Cortex of kidney (tissue), 1 donor: ENCODE measurements at places on chromosomes 13 and 19.

GRCh38 chr19:42271045-42271419 is 2.0 kb downstream of the CIC start:
- DNase-seq, result no peak

DNA sequence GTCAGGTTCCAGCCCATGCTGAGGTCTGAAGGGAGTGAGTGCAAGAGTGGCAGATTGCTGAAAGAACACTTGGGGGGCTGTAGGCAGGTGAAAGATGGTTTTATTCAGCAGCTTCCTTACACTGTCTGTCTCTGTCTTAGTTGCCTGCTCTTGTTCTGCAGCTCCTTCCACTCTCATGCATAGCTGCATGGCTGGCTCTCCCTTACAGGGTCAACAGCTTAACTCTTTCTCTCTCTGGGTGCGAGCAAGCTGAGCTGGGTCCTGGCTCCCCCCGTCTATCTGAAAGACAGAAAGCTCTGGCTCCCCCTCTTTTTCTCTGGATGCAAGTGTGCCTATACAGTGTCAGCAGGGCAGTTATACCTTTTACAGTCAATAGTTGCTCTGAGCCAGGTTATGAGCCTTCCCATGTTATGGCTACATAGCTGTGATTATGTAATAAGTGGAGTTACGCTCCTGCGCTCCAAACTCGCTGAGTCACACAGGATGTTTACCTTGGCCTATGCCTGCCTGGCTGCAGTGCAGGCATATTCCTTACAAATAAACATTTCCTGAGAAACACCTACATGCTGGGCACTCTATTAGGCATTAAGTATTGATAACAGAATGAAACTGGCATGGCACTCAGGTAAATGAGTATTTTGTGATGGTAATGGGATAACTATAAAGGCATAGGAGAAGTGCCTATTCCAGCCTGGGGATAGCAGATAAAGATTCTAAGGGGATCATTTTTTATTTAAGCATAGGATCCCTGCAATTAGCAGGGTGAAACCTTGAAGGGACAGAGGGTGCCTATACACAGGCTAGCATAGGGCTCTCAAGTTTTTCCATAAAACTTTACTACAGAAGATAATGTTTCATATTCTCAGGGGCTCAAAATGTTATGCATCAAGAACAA is 826.9 kb upstream of the PCDH9 start:
- DNase-seq, result no peak

DNA sequence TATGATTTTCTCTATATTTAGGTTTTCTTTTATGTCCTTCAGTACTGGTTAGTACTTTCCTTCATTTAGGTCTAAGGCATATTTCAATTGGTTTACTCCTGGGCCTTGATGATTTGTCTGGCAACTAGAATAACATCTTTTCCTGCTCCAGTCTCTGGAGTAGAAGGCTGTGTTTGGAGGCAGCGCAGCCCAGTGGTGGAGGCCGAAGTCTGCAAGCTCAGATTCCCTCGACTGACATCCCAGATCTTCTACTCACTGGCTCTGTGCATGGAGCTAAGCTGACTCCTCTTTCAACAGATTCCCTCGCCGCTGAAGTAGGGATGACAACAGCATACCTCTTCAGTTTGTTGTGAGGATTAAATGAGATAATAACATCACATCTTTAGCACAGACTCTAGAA is 141.0 kb downstream of the RAP2A start:
- DNase-seq, result no peak

- no peak for DNase-seq
These were observed 666 bp downstream of the POMP start for GRCh38 chr13:28659621-28659970.

DNA sequence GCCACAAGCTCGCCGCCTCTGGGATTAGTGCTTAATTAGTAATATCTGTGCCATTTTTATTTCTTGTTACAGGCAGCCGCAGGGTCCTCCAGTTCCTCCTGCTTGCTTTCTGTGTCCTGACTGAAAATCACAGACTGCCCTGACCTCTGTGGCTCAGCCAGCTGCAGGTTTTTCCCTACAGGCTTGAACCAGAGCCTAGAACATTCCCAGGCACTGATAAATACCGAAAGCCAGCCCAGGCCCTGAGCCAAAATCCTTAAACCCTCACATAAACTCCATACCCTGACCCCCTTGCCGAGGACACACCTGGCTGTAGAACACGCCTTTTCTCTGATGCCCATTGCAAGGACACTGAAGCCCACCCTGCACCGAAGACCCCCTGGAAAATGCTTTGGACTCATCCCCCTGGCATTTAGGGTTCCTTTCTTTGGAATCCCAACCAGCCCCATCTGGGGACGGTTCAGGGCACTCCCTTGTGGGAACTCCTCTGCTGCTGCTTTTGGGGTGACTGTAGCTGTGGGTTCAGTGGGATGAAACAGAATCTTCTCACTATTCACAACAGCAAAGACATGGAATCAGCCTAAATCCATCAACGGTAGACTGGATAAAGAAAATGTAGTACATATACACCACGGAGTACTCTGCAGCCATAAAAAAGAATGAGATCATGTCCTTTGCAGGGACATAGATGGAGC is 15.5 kb downstream of the DPP9 start:
- DNase-seq, result no peak

- no peak for DNase-seq
These were observed 88.2 kb downstream of the STK24 start for GRCh38 chr13:98488736-98489135.

DNA sequence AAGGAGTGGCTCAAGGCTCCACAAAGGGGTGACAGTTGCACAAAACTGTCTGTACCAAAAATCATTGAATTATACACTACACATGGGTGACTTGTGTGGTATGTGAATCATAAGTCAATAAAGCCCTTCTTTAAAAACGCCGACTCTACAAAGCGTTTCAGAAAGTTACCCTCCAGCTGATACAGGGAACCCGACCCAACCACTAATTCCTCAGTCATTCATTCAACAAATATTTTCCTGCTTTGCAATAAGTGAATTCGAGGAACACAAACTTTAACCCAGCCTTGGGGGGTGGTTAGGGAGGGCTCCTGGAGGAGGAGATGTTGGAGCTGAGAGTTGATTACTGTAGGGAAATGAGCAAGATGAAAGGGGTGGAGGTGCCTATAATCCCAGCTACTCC is 32.0 kb downstream of the LTBP4 start:
- DNase-seq, result no peak

- DNase-seq, result no peak
These were observed 10.6 kb downstream of the REXO1 start for GRCh38 chr19:1837625-1838105.

- DNase-seq, result no peak
These were observed 772.9 kb upstream of the SLITRK6 start for GRCh38 chr13:86572115-86572514.

DNA sequence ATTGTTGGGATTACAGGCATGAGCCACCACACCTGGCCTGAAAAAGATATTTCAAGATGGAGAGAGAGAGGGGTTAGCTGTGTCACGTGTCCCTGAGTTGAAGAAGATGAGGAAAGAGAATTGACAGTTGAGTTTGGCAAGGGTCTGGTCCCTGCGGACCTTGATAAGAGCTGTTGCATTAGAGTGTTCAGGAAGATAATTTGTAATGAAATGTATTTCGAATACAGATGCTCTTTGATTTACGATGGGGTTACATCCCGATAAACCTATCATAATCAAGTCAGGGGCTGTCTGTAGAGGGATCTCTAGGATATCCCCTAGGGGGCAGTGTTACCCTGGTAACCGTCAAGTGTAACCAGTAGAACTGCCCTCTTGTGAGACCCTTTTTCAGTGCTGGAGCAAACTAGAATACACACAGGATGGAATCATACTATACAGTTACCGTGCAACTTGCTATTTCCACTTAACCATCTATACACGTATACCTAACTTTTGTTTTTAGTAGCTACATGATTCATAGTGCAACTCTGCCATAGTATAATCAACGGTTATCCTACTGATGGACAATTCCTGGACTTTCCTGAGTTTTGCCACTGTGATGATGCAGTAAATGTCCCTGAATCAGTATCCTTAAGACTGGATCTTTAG is 1.5 kb upstream of the ELOF1 start:
- DNase-seq, result no peak

DNA sequence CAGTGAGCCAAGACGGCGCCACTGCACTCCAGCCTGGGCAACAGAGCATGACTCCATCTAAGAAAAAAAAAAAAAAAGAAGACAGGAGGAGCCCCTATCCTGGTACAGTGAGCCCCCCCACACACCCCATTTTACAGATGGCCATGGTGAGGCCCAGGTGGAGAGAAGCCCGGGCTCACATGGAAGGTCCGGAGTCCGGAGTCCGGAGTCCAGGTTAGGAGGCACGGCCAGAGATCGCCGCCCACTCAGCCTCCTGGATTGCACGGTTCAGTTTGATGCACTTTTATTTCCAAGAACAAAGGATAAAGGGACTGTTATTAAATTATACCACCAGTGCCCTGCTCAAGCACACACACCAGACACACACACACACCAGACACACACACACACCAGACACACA is 11.3 kb upstream of the BTBD2 start:
- DNase-seq, result no peak

DNA sequence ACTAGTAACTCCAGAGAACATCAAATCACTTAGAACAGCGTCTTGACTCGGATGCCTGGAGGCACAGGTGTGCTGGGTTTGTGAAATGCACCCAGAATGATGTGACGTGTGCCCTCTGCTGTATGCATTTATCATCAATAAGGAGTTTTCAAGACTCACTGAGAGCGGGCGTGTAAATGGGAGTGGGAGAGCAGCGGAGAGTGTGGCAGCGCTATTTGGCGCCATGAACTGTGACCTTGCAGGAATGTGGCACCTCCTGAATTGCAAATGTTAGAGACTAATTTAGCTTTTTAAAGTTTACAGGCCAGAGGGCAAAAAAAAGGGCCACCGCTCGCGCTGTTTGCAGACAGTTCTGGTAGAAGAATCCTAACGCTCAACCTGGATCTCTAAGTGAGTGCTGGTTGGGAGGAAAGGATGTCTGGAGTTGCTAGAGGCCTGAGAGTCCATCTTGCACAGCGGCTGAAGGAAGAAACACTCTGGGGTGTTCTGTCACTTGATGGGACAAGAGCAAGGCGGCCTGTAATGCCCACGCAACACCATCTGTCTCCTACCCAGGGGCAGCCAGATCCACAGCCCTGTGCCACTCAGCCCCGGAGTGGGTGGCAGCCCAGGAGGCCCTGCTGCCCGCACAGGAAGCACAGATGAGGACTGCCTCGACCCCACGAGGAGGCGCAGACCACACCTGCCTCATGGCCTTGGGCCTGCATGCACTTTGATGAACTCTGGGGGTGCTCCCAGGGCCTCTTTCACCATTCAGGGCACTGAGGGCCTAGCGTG is 19.7 kb downstream of the RANBP3 start:
- no peak for DNase-seq

- no peak for DNase-seq
These were observed 86.5 kb downstream of the PCDH9 start for GRCh38 chr13:67143544-67144115.

DNA sequence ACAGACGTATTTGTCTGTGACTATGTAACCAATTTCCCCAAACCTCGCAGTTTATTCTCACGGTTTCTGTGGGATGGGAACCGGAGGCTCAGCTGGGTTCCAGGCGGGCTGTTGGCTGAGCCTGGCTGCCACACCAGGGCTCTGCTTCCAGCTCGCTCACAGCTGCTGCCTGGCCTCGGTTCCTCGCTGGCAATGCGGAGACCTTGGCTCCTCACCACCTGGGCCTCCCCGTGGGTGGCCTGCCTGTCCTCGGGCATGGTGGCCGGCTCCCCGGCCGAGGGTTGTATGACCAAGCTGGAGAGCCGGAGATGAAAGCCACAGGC is 218.9 kb upstream of the MAB21L1 start:
- no peak for DNase-seq

DNA sequence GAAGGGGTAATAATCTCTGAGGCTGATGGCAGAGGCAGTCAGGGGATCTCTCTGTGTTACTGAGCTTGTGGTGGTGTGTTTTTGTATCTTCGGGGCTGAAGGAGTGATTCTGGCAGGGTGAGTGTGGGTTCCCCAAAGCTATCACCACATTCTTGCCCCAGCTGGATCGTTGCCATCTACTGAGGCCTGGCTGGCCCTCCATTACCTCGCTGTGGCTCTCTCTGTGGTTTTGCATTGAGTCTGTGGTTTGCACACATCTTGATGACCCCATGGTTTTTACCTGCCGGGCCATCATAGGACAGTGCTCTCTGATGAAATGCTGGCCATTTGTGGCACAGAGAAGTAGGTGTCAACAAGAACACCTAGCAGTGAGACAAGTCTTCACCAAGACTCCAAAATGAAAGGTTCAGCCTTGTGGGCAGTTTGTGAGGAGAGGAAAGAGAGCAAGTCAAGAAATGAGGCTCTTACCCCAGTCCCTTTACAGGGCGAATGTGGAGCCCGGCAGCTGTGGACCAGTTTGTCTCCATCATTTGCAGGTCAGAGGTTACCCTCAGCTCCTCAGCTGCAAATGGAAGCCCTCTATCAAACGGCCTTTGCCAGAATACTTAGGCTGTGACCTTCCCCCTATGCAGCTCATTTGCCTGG is 69.0 kb upstream of the NPAS1 start:
- DNase-seq, result no peak

DNA sequence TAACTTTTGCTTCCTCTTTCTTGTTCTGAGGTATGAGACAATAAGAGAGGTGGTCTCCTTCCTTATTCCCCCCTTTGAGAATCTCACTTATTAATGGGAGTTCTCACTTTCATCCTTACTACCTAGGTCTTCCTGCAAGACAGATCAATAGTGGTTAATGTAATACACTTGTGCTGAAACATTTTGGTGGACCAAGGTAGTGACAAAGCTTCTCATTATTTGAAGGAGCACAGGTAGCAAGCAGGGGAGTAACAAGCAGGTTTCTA is 17.9 kb downstream of the ZNF700 start:
- DNase-seq, result no peak

DNA sequence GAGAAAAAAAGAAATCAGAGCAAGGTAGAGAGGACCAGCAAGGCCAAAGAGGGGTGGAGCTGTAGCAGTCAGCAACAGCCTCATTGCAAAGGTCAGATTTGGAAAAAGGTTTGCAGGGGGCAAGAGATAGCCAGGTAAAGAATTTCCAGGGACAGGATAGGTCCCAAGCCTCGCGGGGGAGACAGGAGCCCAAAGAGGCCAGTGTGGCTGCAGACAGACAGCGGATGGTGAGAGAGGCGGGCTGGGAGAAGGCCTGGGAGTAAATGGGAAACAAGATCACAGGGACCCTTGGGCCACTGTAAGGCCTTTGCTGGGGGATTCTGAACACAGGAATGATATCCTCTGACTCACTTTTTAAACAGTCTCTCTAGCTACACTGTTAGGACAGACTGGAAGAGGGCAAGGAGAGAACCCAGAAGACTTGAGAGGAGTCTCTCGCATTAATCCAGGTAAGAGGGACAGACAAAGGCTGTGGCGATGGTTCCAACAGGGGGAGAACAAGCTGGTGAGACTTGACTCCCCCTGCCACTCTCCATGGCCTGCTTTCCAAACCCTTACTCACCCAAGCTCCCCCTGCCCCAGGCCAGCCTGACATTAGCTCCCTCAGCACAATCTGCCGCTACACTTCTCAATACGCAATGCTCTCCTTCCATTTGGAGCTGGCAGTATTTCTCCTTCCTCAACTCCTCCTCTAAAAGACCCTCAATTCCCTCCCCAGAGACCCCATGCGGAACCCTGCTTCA is 31.8 kb downstream of the DOCK9 start:
- no peak for DNase-seq

- DNase-seq, result no peak
These were observed 51.3 kb downstream of the COL4A2 start for GRCh38 chr13:110358381-110358780.

- no peak for DNase-seq
These were observed 3.2 kb upstream of the NAT14 start for GRCh38 chr19:55481794-55482155.

GRCh38 chr19:17061691-17062090 is 13.6 kb downstream of the HAUS8 start:
- DNase-seq, result no peak
